ENCODE measurements at places on chromosomes 3 and 15. TPM values are rescaled to one million over a fixed set of nuclear protein-coding genes. Genes with fewer than 3 reads are reported as not detected.

DNA sequence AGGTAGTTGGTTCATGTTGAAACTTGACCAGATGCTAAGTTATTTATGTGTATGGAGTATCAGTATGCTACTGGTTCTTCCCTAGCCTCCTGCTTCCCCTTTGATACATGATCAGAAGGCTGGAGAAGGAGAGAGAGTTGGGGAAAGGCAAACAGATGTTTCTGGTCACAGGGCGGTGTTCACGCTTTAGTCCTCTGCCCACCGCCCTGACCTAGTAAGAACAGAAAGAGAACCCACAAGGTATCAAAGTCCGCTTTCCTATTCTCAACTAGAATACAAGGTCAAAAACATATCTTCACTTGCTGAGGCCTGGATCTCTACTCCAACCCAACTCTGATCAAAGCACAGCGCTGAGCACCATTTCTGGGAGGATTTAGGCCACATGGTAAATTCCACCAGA lies 55.5 kb downstream of the NCEH1 start:
- DNase-seq = no peak

- DNase-seq = no peak
These were observed 39.9 kb upstream of the ULK4 start for GRCh38 chr3:42001777-42002176.

TUSC7 gene
- not detected for total RNA-seq

SQOR gene
- total RNA-seq = 55.1 TPM

GRCh38 chr3:56189536-56189935 lies 278.7 kb downstream of the ERC2 start:
- DNase-seq = no peak

- DNase-seq = no peak
These were observed 394.1 kb downstream of the OCA2 start for GRCh38 chr15:27705056-27705455.

GRCh38 chr3:12559520-12559919 lies 2.6 kb downstream of the MKRN2 start:
- DNase-seq = no peak

ITGA11 gene
- 6.1 TPM for total RNA-seq

GRCh38 chr3:105811518-105812193 lies 57.2 kb downstream of the CBLB start:
- no peak for DNase-seq

DNA sequence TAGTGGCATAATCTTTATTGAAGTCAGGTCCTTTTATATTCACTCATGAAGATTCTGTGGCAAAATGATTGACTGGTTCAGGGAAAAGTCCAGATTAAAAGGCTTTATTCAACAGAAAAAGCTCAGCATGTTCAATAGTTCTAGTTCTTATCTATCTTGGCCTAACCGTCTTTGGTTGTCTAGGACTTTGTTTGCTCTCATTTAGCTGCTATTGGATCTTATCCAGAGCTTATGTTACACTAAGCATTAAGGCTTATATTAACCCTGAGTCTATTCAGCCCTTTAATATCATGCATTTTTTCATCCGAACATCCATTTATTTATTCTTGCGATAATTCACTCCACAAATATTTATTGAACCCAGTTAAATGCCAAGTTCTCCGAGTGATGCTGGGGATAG lies 601.0 kb upstream of the SGO1 start:
- DNase-seq = no peak

DNA sequence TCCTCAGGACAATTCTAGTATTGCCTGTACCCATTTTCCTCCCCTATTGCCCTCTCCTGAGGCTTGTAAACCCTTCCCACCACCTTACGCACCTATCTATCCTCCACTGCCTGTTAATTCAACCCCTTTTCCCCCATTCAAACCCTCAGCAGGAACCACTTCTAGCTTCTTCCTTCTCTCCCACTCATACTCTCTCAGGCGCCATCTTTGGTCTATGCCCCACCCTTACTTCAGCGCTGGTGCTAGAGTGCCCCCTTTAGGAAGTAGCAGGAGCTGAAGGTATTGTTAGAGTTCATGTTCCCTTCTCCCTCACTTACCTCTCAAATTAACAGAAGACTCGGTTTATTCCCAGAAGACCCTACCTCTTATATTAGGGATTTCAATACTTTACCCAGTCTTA lies 121.8 kb upstream of the NLGN1 start:
- no peak for DNase-seq

TMC3 gene
- not detected for total RNA-seq

DNA sequence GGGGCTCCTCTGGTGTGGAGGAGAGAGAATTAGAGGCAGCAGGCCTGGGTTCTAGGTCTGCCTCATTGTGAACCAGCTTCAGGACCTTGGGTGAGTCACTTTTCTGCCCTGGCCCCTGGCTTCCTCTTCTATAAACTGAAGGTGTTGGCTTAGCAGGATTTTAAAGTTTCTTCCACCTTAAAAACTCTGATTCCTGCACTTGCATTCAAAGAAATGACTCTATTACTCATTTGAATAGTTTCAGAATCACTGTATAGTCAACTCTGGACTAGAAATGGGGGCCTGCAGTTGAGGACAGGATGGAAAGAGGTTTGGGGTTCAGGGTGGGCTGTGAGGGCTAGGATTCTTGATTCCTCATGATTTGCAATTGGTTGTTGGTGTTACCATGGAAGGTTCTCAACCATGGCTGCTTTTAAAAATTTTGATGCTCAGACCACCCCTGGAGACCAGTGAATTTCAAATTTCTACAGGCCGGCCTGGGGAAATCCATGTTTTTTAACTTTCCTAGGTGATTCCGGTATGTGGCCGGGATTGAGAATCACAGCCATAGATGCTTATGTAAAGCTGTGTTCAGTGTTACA lies 19.9 kb downstream of the SMAD3 start:
- DNase-seq = no peak

MUC20 gene
- total RNA-seq = 18.4 TPM

- no peak for DNase-seq
These were observed 353.7 kb upstream of the SGO1 start for GRCh38 chr3:20539666-20540065.

- DNase-seq = no peak
These were observed 45.9 kb upstream of the RASA2 start for GRCh38 chr3:141440942-141441341.

GRCh38 chr3:185328324-185329004 lies 34.5 kb upstream of the MAP3K13 start:
- DNase-seq = no peak

TP63 gene
- total RNA-seq = not detected

GRCh38 chr15:39976291-39977274 lies 42.7 kb downstream of the EIF2AK4 start:
- DNase-seq = peak; percentile 88

CLDN11 gene
- total RNA-seq = 3.6 TPM

ALCAM gene
- 86.5 TPM for total RNA-seq

DNA sequence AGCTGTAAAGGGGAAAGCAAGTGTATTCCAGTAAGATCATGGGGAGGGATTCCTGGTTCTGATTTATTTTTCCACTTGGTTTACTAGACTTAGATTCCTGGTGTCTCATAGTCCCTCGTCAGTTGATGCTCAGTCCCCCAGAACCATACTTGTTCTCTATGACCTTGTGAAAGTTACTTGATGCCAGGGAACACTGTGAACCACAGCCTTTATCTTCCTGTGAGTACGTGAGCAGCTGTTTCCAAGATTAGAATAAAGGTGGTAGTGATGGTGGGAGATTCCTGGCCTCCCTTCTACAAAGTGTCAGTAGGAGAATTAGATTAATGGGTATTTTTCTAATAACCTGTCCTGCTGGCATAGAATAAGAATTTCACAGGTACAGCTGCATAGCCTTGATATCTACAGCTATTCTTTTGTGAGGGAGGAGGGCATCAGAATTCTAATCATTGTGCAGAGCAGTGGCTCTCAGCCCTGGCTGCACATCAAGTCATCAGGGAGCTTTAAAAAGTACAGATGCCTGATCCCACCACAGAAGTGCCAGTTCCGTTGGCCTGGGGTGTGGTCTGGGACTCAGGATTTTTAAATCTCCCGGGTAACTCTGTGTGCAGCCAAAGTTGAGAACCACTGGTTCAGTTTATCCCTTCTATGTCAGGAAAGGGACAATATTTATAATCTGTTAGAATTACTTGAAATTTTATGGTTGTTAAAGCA lies 20.0 kb downstream of the GPD1L start:
- no peak for DNase-seq

CLDND1 gene
- total RNA-seq = 112 TPM

FMN1 gene
- 22.1 TPM for total RNA-seq

CHRD gene
- 5.0 TPM for total RNA-seq

DNA sequence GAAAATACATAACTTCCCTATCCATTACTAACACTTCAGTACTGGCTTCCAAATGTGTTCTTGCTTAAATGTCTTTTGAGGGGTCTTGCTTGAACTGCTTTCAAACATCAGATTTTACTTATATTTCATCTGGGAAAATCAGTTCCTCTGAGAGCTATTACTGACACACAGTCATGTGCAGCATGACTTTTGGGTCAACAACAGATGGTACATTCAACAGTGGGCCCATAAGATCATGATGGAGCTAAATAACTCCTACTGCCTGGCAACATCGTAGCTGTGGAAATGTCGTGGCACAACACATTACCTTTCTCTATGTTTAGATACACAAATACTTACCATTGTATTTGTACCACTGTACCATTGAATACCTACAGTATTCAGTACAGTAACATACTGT lies 43.8 kb downstream of the WWTR1 start:
- DNase-seq = no peak

NCK1 gene
- total RNA-seq = 47.2 TPM

ADPGK gene
- 53.6 TPM for total RNA-seq

DNA sequence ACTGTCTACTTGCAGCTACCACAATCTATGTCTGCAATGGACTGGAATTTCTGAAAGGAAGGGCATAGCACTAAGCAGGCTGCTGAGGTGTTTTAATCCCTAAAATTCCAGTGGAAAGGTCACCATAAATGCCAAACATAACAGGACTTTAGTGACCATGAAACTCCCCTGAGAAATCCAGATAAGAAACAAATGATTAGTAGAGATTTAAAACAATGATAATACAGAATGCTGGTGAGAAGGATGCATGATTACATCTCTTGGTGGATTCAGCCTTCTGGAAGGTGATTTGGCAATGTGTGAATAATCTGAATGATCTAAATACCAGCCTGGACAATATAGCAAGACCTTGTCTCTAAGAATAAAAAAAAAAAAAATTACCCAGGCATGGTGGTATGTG lies 475.0 kb upstream of the CBLB start:
- no peak for DNase-seq

FAM81A gene
- total RNA-seq = 2.5 TPM

DNA sequence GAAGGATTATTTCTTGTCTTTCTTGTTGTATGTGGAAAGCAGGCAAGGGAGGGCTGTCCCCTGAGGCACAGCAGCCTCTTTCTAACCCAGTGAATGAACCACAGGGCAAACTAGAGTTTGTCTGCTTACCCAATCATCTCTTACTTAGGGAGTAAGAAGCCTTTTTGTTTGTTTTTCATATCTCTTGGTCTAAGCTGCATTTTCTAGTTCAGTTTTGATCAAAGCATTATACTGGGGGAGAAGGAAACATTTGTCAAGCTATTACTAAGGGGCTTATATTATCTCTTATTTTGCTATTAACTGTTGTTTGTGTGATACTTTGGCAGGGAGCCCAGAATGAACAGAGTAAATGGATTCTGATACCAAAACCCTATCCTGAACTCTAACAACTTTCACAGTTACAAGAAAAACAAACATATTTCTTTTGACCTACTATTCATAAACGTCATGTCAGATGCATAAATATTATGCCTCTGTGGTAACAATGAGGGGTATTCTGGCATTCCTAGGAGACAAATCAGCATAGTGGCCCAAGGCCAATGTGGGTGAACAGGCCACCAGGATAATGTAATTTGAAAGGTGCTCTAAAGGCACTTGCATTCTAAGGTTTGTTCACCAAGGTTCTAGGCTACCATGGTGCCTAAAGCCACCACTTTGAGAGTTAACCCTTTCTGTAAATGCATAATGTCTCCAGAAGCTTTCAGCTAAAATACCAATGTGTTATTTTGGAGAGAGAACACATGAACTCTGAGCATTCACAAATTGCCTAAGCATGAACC lies 271.6 kb upstream of the ZPLD1 start:
- DNase-seq = peak; percentile 40

GRCh38 chr3:42012383-42012934 lies 50.6 kb upstream of the ULK4 start:
- no peak for DNase-seq

CTXND1 gene
- total RNA-seq = 0.27 TPM

TTLL13 gene
- not detected for total RNA-seq

DNA sequence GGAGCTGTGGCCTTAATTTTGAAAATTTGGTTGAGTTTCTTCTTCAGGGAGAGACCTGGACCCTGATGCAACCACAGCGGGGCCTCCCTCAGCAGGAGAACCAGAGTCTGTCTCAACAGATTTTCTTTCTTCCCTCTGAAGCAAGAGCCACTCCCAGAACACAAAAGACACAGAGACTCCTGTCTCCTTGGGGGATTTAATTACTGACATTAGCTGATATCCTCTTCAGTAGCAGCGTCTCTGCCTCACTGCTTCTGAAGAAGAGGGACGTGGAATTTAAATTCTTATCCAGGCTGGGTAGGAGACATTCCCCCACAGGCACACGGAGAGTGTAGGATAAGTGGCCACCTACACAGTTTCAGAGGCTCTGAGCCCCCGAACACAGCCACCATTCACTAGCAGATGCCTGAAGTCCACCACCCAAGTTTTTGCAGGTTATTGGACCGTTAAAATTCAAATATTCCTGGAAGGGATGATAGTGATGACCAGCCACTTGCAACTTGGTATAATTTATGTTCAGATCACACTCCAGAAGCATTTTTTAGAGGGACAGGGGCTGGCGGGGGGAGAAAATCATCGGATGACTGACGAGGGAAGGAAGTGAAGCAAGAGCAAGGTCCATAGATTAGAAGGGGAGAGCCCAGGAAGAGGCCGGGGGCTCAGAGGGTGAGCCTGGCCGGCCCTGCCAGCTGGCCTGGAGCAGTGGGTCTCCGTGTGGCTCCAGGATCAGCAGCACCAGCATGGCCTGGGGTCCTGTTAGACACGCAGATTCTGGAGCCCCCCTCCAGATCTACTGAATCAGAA lies 109.7 kb downstream of the BDH1 start:
- DNase-seq = no peak

- no peak for DNase-seq
These were observed 26.5 kb upstream of the XXYLT1 start for GRCh38 chr3:195297446-195297845.

STAC gene
- total RNA-seq = 0.40 TPM

GRCh38 chr15:92130906-92131305 lies 262.8 kb upstream of the ST8SIA2 start:
- no peak for DNase-seq

DNA sequence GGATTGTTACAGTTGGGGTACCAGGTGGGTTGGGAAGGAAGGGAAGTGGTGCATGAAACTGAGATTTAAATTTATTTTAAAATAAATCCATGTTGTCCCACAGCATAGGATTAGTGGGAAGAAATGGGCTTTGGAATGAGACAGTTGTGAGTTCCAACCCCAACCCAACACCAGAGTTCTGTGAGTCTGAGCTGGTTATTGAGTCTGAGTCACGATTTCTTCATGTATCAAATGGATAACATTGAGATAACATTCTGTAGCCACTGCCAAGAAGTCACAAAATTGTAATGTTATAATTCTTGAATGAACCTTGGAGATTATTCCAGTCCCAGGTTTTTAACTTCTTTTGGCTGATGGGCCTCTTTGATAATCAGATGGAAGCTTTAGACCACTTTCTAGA lies 13.7 kb downstream of the IFT122 start:
- no peak for DNase-seq

- DNase-seq = no peak
These were observed 988.7 kb downstream of the FHIT start for GRCh38 chr3:60262546-60262945.
